NCI-H1436 (cell line): ENCODE measurements at places on chromosomes 16 and 17.

DNA sequence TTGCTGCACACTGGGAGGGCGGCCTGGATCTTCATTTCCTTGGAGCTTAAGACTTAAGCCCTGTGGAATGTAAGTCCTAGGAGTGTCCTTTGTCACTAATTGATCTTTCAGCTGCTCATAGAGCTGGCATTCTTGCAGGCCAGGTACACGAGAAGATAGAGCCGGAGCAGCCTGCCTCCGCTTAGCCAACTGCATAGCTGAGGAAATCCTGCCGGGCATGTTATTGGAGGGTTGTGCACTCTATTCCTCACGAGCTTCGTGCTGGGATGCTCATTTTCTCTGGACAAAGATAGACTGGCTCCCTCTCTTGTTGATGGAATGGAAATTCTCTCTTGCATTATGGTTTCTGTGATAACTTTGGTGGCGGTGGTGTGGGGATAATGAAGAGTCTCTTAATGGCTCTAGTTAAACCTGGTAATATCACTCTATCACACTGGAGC lies 76.9 kb downstream of the RPA1 start:
- no peak for DNase-seq

- no peak for DNase-seq
Measured at GRCh38 chr17:55584055-55584685, 72.9 kb upstream of the SMIM36 start.

DNA sequence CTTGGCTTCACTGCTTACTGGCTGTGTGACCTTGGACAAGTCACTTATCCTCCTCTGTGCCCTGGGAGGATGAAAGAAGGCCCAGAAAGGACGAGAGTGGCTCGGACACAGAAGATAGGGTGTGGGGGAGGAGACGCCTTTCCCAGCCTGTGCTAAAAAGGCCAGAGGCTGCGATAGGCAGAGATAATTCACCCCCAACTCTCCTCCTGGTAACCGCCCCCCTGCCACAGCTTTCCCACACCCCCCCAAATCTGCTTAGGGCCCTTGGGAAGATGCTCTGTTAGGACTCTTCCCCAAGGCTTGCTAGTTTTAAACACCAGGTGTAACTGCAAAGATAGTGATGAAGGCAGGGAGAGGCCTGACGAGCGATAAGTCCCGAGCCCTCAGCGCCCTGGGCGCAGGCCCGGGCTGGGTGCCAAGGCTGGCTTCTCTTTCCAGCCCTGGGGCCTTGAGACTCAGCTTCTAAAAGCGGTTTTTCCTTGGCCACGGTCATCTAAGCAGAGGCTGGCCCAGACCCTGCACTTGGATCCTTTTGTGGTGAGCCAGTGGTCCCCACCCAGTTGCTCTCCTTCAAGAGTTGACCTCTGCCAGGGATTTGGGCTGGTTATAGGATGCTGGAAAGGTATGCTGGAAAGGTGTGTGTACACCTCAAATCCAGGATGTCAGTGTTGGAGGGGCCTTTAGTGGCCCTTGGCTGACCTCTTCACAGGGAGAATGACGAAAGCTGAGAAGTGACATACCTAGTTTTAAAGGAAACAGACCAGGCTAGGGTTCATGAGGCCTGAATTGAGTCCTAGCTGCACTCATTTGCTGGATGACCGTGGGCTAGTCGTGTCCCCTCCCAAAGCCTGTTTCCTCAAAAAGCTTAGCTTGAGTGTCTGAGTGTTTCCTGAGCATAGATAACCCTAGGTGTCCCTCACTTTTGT lies 3.4 kb upstream of the PPP1R9B start:
- no peak for DNase-seq

DNA sequence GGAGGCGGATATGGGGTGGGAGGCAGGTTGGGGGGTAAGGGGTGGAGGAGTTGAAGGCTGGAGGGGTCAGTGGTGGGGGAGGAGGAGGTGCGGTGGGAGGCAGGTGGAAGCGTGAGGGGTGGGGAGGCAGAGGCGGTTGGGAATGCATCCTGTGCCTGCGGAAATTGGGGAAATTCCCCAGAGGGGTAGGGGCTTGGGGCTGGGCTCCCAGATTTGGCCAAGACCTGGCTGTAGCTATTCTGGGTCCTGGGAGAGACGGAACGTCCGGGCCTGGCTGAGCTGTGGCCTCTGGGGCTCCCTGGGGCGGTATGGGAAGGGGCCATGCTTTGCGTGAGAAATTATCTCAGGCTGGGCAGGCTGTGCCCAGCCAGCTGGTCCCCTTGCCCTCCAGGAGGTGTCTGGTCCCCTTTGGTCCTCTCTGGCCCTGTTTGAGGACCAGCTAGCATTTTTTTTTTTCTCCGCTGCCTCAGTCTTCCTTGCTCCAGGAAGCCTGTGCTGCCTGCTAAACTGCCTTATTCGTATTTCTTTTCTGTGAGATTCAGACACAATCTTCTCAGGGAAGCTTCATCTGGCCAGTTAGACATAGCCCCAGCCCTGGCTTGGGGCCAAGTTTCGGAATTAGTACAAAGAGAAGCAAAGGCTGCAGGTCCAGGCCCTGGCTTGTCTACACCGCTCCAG lies 7.3 kb upstream of the TRPV2 start:
- no peak for DNase-seq
